ENCODE measurements at places on chromosomes 12 and 14.

DNA sequence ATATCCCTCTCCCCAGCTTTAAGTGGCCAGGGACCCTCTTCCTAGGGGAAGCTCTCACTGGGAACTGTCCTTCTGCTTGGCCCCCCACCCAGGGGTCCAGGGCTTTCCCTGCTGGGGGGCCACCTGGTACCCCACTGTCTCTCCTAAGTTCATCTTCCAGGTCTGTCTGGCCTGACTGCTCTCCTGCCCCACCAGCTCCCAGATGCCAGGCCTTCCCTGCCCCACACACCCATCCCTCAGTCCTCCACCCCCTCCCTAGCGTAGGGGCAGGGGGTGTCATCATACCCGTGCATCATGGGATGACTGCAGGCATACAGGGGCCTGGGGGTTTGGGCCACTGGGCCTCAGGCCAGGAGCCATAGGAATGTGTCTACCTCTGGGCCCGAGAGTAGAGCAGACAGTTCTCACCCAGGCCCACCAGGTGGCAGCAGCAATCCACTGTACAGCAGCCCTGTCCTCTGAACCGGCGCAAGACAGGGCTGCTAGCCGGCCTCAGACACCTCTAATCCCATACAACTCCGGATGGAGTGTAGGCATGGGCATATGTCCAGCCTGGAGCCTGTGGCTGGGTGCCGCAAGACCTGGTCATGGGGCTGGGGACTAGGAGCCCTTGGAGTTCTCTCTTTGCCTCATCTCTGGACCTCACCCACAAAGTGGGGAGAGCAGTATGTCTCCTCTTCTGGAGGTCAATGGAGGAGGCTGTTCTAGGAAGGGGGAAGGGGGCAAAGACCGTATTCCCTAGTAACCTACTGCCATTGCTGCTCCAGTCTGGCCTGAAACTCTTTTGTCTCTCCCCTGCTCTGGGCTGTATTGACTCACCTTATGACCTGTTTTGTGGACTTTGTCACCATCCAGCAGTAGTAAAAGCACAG lies 10.0 kb upstream of the SMARCD1 start:
- DNase-seq = peak; percentile 86

- no peak for DNase-seq
These were observed 22.4 kb downstream of the SOCS2 start for GRCh38 chr12:93594766-93595311.

DNA sequence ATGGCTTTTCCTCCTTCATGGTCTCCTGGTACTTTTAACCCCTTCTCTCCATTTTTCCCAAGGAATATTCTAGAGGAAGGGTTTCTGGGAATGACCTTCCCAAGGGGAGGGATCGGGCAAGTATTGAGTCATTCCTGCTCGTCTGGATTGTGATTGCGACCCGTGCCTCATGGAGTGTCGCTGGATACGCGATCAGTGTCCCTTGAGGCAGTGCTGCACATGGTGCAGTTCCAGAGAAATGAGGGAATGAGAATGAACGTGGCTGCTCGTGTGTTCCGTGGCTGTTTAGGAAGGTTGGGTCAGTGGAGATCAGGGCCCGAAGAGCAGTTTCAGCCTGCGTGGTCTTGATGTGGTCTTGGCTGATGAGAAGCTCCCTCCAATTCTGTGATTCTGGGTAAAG lies 234.4 kb downstream of the CACNA1C start:
- no peak for DNase-seq

- no peak for DNase-seq
These were observed 113.0 kb downstream of the DYRK2 start for GRCh38 chr12:67761566-67761965.

- DNase-seq = no peak
These were observed 56.4 kb downstream of the RAB35 start for GRCh38 chr12:120060196-120060595.

DNA sequence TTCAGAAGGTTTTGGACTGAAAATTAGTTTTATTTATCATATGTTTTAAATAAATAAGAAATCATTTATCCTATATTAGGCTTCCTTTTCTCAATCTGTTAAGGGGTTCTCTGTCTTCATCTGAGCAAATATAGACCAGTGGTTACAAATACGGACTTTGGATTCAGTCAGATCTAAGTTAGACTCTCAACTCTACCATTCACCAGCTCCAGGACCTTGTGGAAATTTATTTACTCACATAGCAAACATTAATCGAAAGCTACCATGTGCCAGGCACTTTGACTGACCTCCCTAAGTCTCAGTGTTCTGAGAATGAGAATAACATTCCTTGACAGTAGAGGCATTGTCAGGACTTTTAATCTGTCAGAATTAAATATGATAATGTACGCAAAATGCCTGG lies 22.3 kb downstream of the KCNK10 start:
- DNase-seq = peak; percentile 51

GRCh38 chr12:68483592-68484383 lies 126.9 kb upstream of the RAP1B start:
- no peak for DNase-seq

DNA sequence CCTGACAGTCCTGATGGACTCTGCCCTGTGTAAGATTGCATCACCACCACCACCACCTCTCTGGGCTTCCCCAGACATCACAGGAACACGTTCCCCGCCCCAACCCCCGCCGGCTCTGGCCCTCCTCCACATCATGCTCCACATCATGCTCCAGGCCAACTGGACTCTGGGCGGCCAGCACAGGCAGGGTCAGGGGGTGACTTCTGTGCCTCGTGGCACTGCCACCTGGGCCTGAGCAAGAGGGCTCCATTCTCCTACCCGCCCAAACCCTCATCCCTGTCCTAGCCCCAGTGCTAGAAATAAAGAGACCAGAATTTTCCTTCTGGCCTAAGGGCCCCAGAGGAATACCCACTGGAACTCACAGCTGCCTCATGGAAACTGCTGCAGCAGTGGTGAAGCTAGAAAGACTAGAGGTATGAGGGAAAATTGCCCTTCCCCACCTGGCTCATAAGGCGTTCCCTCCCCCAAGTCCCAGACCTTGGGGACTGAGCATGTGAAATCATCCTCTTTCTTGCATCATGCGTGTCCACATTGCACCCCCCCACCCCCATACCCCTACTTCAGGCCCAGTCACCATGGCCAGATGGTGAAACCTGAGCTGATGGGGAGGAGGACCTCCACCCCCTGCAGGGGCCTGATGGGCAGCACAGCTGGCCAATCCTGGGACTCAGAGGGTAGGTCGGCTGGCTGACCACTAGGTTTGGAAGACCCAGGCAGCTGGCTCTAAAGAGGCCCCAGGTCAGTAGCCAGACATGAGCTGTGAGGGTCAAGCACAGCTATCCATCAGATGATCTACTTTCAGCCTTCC lies at the start of gene INHBE:
TSS of gene INHBE (plus strand) at position 742 of the 808 bp plus-strand sequence. CDS start 230 bp downstream, outside the sequence.
- peak; percentile 73 for DNase-seq

DNA sequence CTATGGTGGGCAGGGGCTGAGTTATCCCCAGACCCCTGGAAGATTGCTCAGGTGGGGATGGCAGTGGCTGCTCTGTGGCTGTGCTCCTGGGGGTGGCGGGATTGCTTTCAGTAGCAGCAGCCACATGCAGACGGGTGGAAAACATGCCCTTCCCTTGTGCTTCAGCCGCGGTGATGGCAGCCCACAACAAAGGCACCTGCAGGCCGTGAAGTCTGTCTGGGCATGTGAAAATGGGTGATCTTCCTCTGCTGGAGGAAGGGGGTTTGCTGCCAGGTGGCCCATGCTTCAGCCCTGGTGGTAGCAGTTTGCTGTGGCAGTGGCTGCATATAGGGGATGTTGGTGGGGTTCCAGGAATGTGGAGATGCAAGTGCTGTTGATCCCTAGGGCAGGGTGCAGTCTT lies 326.2 kb upstream of the RGS6 start:
- no peak for DNase-seq

DNA sequence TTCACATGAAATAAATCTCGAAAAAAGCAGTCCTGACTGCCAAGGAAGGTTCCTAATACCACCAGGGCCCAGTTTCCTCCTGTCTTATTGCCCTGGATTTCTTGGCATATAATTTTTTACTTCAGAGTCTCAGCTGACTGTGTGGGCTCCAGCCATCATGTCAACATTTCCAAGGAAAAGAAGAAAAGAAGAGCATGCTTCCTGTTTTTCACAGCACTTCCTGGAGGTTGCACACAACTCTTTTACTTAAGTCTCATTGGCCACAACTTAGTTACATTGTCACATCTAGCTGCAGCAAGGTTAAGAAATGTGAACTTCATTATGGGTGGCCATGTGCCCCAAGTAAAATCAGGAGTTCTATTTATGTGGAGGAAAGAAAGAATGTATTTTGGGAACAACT lies 24.3 kb downstream of the DACT1 start:
- no peak for DNase-seq

DNA sequence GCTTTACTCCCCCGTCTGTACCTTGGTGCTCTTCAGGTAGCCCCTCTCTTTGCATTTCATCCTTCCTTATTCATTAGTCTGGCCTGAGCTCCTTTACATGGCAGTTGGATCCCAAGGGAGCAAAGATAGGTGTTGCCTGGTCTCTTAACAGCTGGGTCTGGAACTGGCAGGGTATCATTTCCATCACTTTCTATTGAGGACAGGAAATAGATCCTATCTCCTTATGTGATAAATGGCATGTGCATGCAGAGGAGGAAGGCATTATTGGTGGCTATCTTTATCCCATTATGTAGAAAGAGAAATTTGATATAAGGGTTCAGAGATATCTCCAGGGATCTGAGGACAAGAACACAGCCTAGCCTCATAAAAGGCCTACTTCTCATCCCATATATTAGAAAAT lies 54.6 kb upstream of the OAS1 start:
- no peak for DNase-seq

- peak; percentile 25 for DNase-seq
These were observed 1.1 kb downstream of the SAV1 start for GRCh38 chr14:50666772-50667683.

Measured in mucosa of gallbladder (tissue), 1 donor.